ENCODE measurements at places on chromosomes 11 and 22. TPM values are rescaled to one million over a fixed set of nuclear protein-coding genes. Genes with fewer than 3 reads are reported as not detected.

DNA sequence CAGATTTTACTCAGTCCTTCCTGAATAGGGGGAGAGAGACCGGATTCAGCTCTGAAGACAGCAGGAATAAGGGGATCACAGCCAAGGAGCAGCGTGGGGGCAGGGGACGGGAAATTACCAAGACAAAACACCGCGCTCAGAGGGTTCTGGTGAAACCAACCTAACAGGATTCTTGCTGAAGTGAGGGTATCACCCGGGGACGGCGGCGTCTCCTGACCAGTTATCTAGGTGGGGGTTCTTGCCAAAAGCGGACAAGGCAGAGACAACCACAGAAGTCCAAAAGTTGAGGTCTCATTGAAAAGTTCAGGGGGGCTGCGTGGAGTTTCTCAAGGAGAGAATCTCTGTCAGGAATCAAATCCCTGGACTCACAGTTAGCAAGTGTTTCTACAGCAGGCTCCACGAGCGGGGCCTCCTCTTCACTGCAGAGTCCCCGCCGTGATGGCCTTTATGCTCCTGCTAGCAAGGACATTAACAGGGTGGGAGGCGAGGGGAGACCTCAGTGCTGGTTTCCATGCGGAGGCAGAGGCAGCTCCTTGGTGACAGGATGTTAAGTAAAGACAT, 291.0 kb downstream of the BRD1 start:
- no peak overlapping the region for H3K27ac ChIP-seq
- no peak overlapping the region for H3K4me3 ChIP-seq
- peak; percentile 73 for DNase-seq
- no peaks in the 10 kb centered on the region for H3K36me3 ChIP-seq

GRCh38 chr11:94705891-94706615, 62.1 kb upstream of the AMOTL1 start:
- H3K4me3 ChIP-seq: peak overlapping the region; percentile 41
- no peak for DNase-seq
- no peaks in the 10 kb centered on the region for H3K27me3 ChIP-seq
- H3K4me1 ChIP-seq: peaks cover 25% of the 10 kb centered on the region
- peak overlapping the region; percentile 80 for H3K27ac ChIP-seq

GRCh38 chr11:42311514-42311913, 852.1 kb upstream of the LRRC4C start:
- no peak overlapping the region for H3K27ac ChIP-seq
- DNase-seq: no peak
- H3K27me3 ChIP-seq: no peaks in the 10 kb centered on the region
- no peaks in the 10 kb centered on the region for H3K4me1 ChIP-seq
- no peak overlapping the region for H3K4me3 ChIP-seq

The E2F8 gene
- total RNA-seq: 1.1 TPM

DNA sequence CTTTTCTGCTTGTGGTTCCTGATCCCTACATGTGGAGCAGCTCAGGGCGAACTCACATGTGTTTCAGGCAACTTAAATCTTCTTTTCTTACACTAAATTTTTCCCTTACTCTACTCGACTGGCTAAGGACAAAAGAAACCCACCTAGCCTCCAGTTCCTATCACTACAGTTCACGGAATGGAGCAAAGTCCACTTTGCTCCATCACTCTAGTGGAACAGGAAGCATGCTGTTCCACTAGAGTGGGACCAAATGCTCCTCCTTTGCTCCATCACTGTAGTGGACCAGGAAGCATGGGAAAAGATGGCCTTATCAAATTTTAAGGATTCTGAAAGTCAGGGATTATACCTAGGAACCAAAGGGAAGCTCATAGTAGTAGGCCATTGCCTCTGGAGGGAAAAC, 36.1 kb downstream of the PDE3B start:
- no peak for DNase-seq
- H3K4me1 ChIP-seq: no peaks in the 10 kb centered on the region
- no peaks in the 10 kb centered on the region for H3K36me3 ChIP-seq
- no peak overlapping the region for H3K4me3 ChIP-seq

GRCh38 chr11:11458485-11458884, 105.4 kb upstream of the CSNK2A3 start:
- H3K36me3 ChIP-seq: no peaks in the 10 kb centered on the region
- no peak overlapping the region for H3K4me3 ChIP-seq
- H3K4me1 ChIP-seq: peaks cover 14% of the 10 kb centered on the region
- no peak overlapping the region for H3K27ac ChIP-seq
- no peak for DNase-seq
- no peaks in the 10 kb centered on the region for H3K27me3 ChIP-seq

The TCN2 gene
- total RNA-seq: 9.9 TPM

DNA sequence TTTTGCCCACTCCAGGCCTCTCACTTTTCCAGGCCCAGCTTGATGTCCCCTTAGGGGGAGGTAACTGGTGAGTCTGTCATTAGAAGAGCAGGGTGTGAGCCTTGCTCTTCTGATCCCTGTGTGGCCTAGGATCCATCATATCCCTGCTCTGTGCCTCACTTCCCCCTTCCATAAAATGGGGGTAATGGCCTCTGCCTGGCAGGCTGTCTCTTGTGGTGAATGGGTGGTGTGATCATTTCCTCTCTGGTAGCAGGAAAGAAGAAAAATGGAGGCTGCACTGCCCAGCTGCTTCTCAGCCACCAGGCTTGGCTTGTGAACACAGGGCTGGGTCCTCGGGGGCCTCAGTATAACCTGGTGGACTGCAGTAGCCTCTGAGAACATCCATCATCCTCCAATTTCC, 5.6 kb downstream of the ARHGEF17 start:
- DNase-seq: no peak
- H3K36me3 ChIP-seq: no peaks in the 10 kb centered on the region
- H3K4me3 ChIP-seq: peak overlapping the region; percentile 63
- H3K27me3 ChIP-seq: no peaks in the 10 kb centered on the region
- H3K27ac ChIP-seq: peak overlapping the region; percentile 5
- peaks cover 43% of the 10 kb centered on the region for H3K4me1 ChIP-seq

DNA sequence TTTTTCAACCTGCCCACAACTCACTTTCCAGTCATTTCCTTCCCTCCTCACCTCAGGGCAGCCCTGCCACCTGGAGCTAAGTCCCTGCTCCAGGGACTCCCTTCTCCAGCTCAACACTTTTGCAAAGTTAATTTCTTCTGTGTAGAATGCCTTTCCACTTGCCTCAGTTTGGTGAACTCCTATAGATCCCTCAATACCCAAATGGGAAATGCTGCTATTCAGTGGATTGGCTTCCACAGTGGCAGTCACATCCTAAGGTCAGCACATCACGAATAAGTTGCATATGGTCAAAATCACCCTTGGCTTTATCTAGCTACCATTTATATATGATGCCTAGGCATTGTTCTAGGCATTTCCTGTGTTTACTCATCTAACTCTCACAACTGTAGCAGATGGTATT, 23.6 kb downstream of the GDPD5 start:
- H3K4me1 ChIP-seq: peaks cover 21% of the 10 kb centered on the region
- no peak overlapping the region for H3K27ac ChIP-seq
- no peaks in the 10 kb centered on the region for H3K27me3 ChIP-seq

DNA sequence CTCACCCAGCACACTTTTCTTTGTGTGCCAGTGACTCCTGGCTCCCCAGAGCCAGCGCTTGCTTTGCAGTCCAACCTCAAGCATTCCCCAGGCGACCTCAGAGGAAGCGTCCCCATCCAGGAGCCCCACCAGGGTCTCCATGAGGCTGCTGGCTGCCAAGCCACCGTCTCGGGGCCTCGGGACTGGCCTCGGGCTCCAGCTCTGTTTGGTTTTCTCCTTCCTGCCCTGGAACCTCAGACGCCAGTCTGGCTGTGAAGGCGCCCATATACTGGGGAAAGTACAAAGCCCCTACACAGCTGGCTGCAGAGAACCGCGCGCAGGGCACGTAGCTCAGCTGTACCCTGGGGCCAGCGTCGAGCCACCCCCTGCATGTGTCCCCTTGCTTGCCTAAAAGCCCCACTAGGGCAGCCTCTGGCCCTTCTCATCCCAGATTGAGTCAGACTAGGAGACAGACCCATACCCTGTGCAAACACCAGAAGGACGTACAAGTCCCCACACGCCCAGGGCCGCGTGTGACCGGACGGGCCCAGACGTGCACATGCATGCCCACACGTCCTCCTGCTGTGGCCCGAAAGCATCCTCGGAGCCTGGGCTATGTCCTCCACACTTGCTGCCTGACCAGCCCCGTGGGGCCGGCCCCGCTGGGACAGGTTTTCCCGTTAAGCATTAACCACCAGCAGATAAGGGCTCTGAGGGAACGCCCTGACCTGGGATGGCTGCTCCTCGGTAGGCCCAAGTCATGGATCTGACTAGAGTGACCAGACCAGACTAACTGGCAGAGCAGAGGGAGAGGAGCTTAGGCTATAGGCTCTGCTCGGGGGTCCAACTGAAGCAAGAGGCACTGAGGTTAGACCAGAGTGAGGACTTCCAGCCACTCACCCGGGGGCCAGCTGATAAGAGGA, 4.2 kb upstream of the SYT8 start:
- no peak overlapping the region for H3K4me3 ChIP-seq
- no peaks in the 10 kb centered on the region for H3K27me3 ChIP-seq
- H3K36me3 ChIP-seq: no peaks in the 10 kb centered on the region
- peaks cover 86% of the 10 kb centered on the region for H3K4me1 ChIP-seq
- peak overlapping the region; percentile 53 for H3K27ac ChIP-seq
- DNase-seq: no peak

Measured in suprapubic skin (tissue), 4 donors.